Stimulated activated naive CD4-positive, alpha-beta T cell treated with Interleukin-2 at 50 U/mL for 16 hours (primary cell): ENCODE measurements at places on chromosomes 4 and X.

DNA sequence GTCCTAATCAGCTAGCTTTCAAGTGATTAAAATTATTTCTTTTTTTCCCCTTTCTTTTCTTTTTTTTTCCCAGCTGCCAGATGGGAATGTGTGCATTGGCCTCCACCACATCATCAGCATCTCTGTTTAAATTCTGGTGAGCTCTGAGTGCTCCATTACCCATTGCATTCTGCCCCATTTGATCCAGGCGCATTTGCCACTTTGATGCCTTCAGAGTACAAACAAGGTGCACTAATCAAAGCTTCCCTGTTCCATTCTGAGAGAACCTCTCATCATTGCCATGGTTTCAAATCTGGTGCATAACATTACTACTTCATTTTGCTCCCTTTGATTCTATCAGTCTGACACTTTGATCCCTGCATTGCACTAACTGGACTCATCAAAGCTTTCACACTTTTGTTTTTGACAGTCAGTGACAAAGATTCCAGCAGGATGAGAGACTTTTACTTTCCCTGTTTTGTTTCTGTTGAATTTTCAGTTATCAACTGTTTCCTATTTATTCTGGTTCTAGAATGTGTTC lies 238.8 kb upstream of the PCDH10 start:
- DNase-seq: no peak

GRCh38 chrX:18855919-18856644 lies 127.8 kb downstream of the PHKA2 start:
- DNase-seq: no peak

- DNase-seq: no peak
These were observed 11.5 kb upstream of the TBC1D1 start for GRCh38 chr4:37879365-37879764.

DNA sequence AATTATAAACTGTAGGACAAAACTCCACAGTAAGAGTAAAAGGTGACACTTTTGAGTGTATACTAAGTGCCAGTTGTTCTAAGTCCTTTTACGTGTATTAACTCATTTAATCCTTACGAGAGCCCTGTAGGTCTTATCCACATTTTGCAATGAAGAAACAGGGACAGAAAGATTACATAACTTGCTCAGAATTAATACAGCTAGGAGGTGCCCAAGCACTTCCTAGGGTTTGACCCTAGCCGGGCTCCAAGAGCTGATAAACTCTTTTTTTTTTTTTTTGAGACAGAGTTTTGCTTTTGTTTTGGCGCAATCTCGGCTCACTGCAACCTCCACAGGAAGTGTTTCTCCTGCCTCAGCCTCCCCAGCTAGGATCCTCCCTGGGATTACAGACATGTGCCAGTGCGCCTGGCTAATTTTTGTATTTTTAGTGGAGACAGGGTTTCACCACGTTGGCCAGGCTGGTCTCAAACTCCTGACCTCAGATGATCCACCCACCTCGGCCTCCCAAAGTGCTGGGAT lies 110.4 kb downstream of the UBE2K start:
- DNase-seq: no peak

GRCh38 chr4:40581254-40582140 lies 48.2 kb downstream of the RBM47 start:
- DNase-seq: no peak

DNA sequence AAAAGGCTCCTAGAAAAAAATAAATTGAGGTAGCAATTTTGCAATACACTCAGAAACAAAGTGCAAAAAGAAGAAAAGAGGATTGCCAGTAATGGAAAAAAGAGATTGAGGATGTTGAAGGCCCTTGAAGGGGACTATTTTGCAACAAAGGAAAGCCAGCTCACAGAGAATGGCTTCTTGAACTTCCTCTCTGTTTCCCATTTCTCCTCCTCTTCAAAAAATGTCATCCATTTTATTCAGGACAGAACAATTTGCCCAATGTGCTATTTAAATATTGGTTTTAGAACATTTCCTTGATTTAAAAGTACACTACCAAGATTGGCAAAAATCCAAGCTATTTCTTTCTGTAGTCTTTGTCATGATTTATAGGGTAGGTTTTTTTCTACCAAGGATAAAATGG lies 60.2 kb downstream of the GASK1B start:
- no peak for DNase-seq

DNA sequence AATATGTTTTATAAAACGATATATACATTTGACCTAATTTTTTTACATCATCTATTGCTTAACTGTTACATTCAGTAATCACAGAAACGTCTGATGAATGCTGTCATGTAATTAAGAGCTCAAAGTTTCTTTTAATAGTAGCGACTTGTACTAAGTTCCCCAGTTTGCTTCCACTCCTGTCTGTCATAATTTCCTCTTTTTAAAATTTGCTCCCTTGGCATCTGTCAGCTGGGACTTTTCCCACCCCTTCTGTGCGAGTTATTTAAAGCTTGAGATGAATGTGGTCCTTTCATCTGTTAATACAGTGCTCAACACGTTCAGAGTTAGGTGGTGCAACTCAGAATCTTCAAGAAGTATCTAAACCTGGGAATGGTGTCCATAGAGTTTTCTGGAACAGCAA lies 1.2 kb downstream of the RAP1GDS1 start:
- no peak for DNase-seq

DNA sequence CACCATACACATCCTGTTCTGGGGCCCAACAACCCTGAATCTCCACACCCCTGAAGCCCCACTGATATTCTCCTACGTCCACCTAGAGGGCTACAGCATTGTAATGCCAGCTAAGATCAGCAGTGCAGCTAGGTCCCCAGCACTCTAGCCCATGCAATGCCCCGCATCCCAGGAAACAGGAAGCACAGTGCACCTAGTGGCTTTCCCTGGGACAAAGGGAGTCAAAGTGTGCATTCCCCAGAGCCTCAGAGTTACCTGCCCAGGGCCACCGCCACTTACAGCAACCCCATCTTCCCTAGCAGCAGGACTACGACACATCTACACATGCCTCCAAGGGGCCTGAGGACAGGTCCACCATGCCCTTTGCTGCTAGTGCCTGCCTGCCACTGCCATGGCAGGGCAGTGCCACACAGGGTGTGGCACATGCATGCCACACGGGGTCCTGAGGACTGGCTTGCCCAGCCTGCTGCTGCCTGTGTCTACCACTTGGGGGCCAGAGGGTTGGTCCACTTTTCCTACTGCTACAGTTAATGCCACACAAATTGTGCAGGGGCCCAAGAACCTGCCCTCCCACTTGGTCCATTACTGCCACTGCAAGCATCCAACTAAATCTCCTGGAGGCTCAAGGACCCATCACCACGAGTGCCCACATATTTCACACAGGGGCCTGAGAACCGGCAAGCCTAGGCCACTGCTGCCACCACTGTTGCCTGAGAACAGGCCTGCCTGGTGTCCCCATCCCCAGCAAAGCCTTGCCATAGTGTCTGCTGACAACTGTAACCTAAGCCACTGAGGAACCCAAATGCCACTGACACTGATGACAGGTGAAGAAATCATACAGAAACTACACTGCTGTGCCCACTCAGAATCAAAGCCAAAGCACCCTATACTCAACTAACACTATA lies 23.7 kb downstream of the TLR6 start:
- DNase-seq: no peak

- DNase-seq: no peak
These were observed 23.7 kb downstream of the PCDH7 start for GRCh38 chr4:30743897-30744296.

- DNase-seq: no peak
These were observed 64.4 kb upstream of the NAP1L5 start for GRCh38 chr4:88761861-88762523.

DNA sequence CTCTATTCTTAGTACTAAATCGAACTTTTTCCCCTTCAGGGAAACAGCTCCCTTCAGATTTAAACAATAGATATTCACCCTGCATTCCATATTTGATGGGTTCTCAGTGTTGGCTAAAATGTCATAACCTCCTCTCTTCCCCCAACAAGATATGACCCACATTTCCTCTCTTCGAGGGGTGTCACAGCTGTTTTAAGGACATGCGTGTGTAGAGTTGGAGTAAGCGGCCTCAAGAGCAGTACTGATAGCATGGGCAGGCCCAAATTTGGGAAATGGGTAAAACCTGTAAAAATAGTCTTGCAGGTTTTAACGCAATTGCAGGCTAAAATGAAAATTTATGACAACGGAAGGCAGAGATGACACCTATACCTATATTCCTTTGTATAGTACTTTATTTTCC lies 28.7 kb downstream of the SAT1 start:
- no peak for DNase-seq

- DNase-seq: no peak
These were observed 201.0 kb downstream of the SPRY1 start for GRCh38 chr4:123597586-123597985.

DNA sequence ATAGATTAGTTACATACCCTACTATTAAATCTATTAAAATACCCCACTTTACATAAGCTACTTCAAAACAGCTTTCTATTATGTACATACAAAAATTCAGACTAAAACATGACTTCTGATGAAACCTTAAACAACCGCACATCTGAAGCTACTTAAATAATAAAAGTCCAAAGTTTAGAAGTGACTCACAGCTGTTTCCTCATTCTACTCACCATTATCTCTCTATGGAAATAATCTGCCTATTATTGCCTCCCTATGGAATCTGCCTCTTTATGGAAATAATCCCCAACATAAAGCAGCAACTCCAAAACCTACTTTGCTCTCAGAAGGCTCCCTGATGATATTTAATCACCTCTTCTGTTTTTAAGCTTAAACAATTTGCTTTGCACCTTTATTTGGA lies 15.7 kb upstream of the BANK1 start:
- DNase-seq: no peak

GRCh38 chr4:147842573-147842972 lies 110.7 kb downstream of the ARHGAP10 start:
- DNase-seq: no peak

- DNase-seq: no peak
These were observed 48.6 kb upstream of the EMCN start for GRCh38 chr4:100566396-100566795.

GRCh38 chr4:73984736-73985527 lies 3.1 kb downstream of the PPBP start:
- DNase-seq: no peak

GRCh38 chr4:37138789-37139188 lies 105.8 kb upstream of the NWD2 start:
- DNase-seq: no peak

GRCh38 chr4:2811830-2812611 lies 19.1 kb downstream of the SH3BP2 start:
- DNase-seq: peak; percentile 42

- DNase-seq: no peak
These were observed 18.4 kb upstream of the FAM47E start for GRCh38 chr4:76233083-76233482.

DNA sequence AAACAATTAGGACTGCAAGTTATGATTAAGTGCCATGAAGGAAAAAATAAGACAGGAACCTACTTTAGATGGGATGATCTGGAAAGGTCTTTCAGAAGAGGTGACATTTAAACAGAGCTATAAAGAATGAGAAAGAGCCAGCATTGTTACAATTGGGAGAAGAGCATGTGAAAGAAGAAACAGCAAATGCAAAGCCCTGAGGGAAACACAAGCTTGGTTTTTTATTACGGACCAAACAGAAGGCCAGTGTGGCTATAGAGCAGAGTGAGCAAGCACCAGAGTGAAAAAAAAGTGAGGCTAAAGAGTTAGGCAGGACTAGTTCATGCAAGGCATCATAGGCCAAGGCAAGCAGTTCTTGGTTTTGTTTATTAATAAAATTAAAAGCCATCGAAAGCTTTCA lies 175.6 kb downstream of the RBMX2 start:
- no peak for DNase-seq

- DNase-seq: no peak
These were observed 607.8 kb downstream of the FSTL5 start for GRCh38 chr4:161555689-161556660.

DNA sequence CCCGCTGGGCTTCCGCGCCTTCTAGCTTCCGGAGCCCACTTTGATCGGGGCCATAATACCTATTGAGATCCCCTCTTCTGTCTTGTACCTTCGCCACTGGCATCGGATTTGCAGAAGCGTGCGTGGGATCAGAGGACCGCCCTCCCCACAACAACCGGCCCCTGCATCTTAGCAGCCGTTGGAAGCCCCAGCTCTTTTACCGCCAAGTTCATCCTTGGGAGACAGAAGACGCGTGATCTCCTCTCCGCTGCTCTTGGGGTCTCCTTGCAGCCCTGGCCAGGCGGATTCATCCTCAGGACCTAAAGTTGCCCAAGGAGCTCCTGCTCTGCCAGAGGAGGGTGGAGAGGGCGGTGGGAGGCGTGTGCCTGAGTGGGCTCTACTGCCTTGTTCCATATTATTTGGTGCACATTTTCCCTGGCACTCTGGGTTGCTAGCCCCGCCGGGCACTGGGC lies 1.6 kb downstream of the SLIT2 start:
- no peak for DNase-seq

- DNase-seq: no peak
These were observed 16.9 kb upstream of the ANOS1 start for GRCh38 chrX:8748855-8749254.

DNA sequence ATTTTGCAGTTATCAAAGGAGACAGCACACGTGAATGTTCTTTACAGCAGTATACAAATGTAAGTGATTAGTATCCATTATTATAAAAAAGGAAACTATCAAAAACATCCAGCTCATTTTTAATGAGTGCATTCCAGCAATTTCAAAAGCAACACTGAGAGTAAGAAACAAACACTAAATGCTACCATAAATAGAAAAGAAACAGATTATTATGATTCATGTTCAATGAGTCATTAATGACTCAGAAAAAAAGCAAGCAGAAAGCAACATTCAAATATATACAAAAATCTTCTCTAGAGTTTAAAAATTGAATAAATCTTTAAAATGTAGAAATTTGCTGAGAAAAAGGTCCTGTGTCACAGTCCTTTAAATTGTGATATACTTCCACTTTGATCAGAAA lies 346.5 kb upstream of the FMR1 start:
- no peak for DNase-seq

DNA sequence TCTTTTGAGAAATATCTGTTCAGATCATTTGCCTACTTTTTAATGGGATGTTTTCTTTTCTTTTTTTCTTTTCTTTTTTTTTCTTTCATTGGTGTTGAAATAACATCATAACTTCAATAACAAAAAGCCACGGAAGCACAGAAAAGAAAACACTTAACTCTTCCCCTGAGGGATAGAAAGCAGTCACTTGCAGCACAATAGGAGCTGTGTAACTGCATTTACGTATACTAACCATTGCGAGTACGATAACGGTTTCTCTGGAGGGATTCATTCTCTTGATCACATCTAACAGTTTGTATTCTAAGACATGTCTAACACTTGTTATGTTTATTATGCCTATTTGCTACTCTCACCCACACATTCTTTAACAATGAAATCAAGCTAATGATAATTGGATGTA lies 27.3 kb downstream of the C4orf46 start:
- DNase-seq: no peak

DNA sequence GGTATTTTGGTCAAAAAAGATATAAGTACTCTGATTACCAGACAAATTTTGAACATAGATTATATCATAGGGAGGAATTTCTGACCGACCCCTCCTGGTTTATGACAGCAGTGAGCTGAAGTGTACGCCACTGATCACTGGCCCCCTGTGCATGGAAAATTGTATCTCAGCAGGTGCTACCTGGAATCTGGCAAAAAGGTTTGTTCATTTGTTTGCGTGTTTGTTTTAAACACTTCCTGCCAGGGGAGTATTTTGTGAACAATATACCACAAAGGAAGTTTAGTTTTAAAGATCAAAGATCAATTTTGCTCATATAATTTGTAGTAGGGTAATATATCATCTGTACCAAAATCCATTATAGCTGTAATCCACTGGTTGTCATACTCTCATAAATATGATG lies 219.7 kb upstream of the TENM3 start:
- no peak for DNase-seq

GRCh38 chr4:161651586-161651985 lies 512.2 kb downstream of the FSTL5 start:
- no peak for DNase-seq

GRCh38 chr4:69069085-69069484 lies 27.2 kb upstream of the UGT2B7 start:
- no peak for DNase-seq
